ENCODE measurements at places on chromosomes 7 and 10.

DNA sequence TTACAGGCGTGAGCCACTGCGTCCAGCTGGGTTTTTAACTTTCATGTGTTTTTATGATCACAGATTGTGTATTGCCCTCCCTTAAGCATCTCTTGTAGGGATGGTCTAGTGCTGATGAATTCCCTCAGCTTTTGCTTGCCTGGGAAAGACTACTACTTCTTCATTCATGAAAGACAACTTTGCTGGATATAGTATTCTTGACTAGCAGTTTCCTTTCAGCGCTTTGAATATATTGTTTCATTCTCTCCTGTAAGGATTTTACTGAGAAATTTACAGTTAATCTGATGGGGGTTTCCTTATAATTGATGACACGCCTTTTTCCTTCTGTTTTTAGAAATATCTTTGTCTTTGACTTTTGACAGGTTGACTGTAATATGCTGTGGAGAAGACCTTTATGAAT lies 33.2 kb downstream of the STK31 start:
- no peak for DNase-seq

DNA sequence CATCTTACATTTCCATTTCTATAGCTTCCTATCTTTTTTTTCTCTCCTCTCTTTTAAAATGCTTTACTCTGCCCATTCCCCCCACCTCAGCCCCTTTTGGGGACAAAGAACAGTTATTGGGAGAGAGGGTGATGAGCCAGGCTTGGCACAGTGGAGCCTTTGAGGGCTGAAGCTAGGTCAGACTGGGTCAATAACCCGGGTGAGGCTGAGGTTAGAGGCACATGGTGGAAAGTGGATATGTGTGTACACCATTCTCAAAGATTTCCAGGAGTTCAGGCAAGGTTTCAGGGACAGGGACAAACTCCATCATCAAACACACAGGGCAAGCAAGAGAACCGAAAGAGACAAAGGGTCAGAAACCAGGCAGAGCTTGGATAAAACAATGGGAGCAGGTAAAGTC lies 11.5 kb downstream of the ABCB4 start:
- no peak for DNase-seq

DNA sequence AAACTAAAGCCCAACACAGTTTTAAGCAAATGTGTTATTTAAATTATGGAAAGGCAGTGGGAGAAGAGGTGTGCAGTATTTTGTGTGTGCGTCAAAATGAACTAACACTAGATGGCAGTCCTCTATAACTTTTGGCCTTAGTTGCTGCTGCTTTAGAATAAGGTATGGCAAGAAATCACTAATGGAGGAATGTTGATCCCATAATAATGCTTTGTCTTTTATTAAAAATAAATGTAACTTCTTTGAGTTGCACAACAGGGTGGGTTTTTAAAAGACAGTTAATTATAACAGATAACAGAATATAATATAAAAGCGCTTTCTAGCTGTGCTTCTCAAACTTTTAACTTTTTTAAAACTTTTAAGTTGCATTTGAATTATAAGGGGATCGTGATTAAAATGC lies 56.4 kb downstream of the BBS9 start:
- DNase-seq = no peak

- DNase-seq = no peak
Measured at GRCh38 chr10:8044331-8044907, 10.1 kb upstream of the GATA3 start.

DNA sequence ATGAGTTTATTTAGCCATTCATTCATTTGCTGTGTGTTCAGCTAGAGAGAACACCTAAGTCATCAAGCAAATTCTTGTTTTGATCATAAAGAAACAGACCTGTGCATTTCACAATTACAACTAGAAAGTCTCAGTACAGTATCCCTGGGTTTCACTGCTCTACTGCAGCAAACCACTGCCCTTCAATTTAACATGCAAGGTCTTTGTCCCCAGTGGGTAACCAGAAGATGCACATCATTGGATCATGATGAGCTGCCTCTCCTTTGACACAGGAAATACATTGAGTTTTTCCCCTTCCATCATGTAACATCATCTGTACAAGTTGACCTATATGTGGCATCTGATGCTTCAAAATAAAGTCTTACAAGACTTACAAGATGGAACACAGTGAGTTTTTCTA lies 70.5 kb upstream of the MRLN start:
- DNase-seq = no peak

DNA sequence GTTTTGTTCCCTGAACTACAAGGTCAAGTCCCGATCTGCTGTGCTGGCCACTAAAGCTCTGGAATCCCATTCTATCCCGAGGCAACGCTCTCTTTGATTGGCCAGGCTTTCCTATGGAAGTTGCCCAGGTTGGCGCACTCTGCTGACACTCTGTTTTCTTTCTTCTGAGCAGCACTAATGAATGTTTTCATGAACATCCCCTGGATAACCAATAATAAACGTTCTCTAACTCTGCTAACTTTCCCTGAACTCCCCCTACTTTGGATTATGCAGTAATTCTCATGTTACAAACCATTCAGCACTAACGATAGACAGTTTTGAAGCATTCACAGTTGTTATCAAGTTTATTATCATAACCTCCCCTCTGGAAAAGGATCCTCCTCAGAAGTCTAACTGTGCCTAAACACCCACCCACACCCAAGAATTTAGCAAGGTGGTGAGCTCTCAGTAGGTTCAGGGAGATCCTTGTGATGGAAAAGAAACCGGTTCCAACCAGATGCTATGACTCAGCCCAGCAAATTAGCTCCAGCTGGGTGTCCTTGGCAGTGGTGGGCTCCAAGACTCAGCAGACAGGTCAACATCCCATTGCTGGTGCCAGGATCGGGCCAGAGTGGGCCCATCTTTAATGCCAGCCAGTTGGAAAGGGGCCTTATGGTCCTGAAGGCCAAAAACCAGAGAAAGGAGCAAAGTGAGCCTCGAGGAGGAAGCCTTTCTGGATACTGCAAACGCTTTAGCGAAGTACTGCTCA lies 68.4 kb downstream of the CREB3L2 start:
- no peak for DNase-seq

GRCh38 chr10:78305311-78305710 lies 271.6 kb downstream of the RPS24 start:
- no peak for DNase-seq

DNA sequence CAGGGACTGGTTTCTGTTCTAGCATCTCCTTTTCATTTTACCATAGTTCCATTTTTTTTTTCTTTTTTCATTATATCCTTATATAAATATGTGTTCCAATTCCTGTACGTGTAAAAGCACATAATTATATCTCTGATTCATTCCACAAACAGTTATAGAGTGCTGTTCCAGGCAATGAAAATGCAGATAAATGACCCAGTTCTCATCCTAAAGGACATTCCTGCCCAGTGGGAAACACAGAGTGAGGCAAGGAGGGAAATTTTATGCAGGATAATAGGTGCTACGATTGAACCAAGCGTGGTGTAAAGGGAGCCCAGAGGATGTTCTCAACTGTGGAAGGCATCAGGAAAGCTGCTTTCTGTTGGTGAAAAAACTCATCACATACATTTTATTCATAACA lies 408.1 kb downstream of the GATA3 start:
- DNase-seq = no peak

- DNase-seq = no peak
Measured at GRCh38 chr7:117688126-117688525, 185.1 kb downstream of the CTTNBP2 start.

DNA sequence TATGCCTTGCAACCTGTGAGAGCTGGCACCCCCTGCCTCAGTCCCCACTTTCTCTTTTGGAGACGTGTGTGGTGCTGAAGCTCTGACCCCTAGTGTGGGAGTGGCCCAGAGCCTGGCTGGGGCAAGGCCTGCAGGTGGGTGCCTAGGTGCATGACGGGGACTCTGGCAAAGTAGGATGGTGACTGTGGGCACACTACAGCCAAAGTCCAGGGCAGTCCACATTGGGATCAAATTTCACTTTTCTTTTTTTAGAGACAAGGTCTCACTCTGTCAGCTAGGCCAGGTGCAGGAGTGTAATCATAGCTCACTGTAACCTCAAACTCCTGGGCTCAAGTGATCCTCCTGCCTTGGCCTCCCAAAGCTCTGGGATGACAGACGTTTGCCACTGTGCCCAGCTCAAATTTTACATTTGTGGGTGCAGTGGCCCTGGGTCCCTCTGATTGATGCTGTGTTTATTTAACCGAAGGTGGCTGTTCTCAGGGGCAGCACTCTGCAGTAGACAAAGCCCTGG lies 52.3 kb downstream of the NEURL1 start:
- no peak for DNase-seq

DNA sequence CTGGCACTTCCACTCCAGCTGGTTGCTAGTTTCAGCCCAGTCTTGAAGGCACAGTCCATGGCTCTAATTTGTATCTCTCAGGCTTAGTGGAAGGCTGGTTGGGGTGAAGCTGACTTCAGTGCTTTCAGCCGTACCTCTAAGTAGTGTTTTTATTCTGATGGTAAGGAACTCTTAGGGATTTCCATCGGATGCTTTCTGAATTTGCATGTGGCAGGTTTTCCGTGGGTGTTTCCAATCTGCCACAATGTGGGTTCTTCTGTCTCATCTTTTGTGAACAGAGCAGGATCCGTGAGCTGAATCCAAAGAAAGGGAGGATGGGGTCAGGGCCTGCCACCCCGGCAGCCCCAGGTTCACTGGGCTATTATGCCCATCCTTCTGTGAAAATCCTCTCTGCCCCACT lies 607.9 kb upstream of the MKI67 start:
- DNase-seq = no peak

DNA sequence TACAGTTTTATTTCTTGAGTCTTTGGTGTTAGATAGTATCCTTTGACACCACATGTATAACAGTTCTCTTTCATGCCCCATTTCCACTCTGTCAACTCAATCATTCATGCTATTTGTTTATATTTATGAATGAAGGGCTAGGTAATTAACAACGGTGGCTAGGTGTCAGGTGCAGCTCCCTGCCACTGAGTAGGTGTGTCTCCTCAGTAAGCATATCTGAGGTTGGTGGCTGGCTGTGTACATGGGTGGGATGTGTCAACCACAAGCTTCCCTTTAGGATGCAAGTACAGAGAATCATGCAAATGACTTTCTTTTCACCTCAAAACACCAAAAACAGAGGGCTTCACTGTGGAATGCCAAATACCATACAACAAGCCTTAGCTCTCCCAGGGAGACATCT lies 83.4 kb downstream of the ZNF365 start:
- no peak for DNase-seq

- no peak for DNase-seq
Measured at GRCh38 chr10:133309720-133310398, 1.1 kb downstream of the ZNF511 start.
